ENCODE measurements at places on chromosomes 7 and 10.

GRCh38 chr7:132618956-132619305, 42.7 kb upstream of the PLXNA4 start:
- no peak for DNase-seq

GRCh38 chr10:109958059-109958458, 34.7 kb upstream of the XPNPEP1 start:
- DNase-seq: no peak

DNA sequence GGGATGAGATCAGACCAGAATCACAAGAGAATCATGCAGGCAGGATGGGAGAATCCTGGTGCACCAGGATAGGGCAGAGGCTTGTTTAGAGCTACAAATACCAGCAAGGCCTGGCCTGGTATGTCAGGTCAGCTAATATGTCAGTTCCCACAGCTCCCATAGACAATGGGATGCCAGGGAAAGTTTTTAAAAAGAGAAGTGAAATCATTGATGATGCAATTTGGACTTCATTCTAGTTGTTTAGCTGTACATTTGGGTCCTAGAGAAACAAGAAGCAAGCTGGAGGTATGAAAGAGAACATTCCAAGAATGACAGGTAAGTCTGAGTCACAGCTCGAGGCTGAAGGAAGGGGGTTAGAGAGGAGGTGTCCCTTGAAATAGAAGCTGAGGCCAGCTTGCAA, 45.2 kb downstream of the GPR141 start:
- DNase-seq: no peak

- DNase-seq: no peak
Measured at GRCh38 chr10:33899578-33900531, 565.4 kb upstream of the NRP1 start.

DNA sequence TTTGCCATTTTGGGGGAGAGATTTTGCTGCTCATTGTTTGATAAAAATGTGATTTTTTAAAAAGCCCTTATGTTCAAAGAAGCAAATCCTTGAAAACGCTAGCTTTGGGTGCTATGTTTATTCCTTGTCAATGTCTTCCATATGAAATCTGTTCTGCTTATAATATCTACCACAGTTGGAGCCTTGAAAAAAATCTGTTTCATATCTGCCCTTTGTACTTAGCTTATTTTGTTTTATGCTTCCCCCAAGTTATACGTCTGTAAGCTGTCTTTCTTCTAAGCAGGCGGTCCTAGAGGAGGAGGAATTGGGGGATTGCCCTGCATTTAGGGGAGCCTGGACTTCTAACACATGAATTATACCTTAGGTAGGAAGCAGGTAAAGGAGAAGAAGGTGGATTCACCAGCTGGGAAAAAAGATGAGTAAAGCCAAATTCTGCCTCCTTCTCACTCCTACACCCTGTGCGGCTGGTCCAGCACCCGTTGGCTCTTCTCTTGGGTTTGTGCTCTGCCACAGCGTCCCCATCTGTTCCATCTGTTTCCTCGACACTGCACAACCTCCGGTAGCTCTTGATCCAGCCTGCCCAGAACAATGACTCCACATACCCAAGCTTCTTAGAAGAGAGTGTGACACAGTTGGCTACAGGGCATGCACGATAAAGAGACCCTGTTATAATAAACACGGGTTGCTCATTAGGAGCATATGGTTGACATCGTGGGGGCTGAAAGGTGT, 31.9 kb upstream of the NEUROD6 start:
- DNase-seq: no peak

DNA sequence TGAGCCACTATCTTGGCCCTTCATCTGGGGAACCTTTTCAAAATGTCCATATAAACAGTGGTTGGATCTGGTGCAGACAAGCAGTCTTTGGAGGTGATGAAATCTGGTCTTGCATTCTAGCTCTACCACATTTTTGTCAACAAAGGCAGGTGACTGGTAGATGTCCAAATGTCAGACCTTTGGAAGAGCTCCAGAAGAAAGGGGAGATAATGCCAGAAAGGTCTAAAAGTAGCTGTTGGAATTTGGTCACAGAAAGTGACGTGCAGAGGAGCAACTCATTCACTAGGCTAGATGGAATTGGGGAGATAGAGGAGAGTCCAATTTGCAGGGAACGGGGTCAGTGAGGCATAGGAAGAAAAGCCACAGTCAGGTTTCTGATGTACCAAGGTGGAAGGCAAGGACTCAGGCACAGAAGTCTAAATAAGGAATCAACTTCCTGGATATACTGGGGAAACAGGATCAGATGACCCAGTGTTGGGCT, 36.4 kb upstream of the WAC start:
- DNase-seq: no peak
